ENCODE measurements at places on chromosomes 6 and 20. TPM values are rescaled to one million over a fixed set of nuclear protein-coding genes. Genes with fewer than 3 reads are reported as not detected.

Gene ADGB
- total RNA-seq: not detected

Gene PNLDC1
- 0.74 TPM for total RNA-seq

Gene MAP1LC3A
- total RNA-seq: 17.3 TPM

Gene WFDC8
- total RNA-seq: not detected

Gene ATP6V1G2
- total RNA-seq: 1.4 TPM

Gene RAET1L
- not detected for total RNA-seq

Gene TSPO2
- total RNA-seq: not detected

Gene TRIM40
- total RNA-seq: not detected

Gene CDC5L
- 26.6 TPM for total RNA-seq

Gene RNF217
- 1.1 TPM for total RNA-seq

Gene TGIF2
- total RNA-seq: 45.5 TPM

Measured in T-helper 1 cell treated with Interleukin-12 subunit alpha and Interleukin-12 subunit beta and Interleukin-4 antibody, amounts not matched to agents 30 ng/mL and 1 ng/mL, for 36 hours (primary cell).